Foreskin melanocyte (primary cell): ENCODE measurements at places on chromosomes 13 and 19.

DNA sequence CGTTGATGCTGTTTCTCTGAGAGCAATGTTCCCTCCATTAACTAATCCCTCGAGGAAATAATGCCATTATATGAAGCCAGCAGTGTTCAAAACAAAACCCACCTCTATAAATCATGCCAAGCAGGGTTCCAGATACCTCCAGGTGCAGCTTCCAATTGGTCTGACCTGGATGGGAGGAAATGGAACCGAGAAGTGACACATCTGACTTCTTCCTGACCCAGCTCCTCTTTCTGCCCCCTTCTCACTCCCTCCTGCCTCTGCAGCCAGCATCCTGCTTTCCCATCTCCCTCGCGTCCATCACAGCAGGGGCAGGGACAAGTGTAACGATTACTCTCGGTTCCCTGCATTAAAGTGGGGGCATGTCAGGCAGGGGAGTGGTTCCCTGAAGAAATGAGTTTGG is 37.5 kb downstream of the HSPH1 start:
- no peak for DNase-seq

- DNase-seq, result no peak
Measured at GRCh38 chr13:70363991-70364390, 255.7 kb upstream of the KLHL1 start.

- DNase-seq, result no peak
Measured at GRCh38 chr13:43377973-43378372, 354.6 kb downstream of the DNAJC15 start.

DNA sequence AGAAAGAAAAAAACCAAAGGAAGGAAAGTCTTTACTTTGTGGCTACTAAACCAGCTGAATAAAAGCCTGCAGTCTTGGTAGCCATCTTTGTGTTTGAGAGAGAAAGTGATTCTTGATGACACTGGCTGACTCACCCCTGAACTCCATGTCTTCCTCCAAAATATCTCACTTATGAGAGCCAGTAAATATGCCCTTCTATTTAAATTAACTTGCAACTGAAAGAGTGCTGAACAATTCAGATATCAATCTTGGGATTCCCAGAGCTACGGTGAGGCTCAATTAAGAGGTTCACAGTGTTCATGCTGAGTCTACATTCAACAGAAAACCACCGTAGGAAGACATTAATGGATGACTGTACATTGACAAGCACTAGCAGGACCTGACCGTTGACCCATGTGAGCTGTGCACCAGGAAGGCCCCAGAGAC is 57.9 kb downstream of the KCTD12 start:
- no peak for DNase-seq

- peak; percentile 85 for DNase-seq
Measured at GRCh38 chr19:49149652-49150105, 5.5 kb downstream of the HRC start.

DNA sequence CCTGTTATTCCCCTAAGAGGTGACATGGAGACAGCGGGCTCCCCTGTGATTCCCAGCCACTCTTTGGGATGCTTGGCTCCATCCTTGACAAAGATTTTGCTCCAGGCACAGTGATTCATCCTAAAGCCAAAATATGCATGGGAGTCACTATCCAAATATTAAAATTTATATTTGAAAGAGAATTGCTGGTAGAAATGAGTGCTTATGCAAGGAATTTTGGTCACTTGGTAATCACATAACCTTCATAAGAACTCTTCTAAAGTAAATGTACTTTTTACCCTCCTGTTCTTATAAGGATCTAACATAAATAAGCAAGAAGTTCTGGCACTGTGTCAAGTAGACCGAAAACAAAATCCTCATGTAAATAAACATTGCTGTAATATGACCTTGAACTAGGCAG is 385.8 kb downstream of the ITGBL1 start:
- DNase-seq, result no peak

DNA sequence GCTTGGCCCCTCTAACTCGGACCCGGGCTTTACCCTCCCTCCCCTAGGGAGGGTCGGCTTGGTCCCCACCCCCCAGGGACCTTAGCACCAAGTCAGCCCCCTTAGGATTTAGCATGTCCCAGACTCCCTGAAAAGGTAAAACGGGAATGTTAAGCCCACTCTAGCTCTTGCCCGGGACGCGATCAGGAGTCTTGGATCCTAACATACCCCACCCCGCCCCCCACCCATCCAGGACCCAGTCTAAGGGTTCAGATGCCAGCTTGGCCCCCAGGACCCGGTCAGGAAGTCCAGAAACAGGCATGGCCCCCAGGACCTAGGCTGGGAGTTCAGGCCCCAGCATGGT is 437 bp downstream of the EPOR start:
- no peak for DNase-seq

DNA sequence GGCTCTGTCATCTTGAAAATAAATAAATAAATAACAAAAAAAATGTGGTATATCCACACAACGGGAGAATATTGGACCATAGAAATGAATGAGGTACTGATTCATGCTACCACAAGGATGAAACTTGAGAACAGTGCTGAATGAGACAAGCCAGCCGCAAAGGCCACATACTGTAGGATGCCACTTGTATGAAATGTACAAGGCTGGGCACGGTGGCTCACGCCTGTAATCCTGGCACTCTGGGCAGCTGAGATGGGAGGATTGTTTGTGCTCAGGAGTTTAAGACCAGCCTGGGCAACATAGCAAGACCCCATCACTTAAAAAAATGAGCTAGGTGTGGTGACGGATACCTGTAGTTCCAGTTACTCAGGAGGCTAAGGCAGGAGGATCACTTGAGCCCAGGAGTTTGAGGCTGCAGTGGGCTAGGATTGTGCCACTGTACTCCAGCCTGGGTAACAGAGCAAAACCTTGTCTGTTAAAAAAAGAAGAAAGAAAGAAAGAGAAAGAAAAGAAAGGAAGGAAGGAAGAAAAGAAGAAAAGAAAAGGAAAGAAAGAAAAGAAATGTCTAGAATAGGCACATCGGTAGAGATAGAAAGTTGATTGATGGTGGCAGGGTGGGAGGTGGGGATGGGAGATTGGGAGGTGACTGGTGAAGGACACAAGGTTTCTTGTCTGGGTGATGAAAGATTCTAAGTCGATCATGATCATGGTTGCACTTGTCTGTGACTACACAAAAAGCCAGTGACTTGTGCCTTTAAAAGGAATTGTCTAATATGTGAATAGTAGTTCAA is 20.3 kb downstream of the HPN start:
- no peak for DNase-seq

DNA sequence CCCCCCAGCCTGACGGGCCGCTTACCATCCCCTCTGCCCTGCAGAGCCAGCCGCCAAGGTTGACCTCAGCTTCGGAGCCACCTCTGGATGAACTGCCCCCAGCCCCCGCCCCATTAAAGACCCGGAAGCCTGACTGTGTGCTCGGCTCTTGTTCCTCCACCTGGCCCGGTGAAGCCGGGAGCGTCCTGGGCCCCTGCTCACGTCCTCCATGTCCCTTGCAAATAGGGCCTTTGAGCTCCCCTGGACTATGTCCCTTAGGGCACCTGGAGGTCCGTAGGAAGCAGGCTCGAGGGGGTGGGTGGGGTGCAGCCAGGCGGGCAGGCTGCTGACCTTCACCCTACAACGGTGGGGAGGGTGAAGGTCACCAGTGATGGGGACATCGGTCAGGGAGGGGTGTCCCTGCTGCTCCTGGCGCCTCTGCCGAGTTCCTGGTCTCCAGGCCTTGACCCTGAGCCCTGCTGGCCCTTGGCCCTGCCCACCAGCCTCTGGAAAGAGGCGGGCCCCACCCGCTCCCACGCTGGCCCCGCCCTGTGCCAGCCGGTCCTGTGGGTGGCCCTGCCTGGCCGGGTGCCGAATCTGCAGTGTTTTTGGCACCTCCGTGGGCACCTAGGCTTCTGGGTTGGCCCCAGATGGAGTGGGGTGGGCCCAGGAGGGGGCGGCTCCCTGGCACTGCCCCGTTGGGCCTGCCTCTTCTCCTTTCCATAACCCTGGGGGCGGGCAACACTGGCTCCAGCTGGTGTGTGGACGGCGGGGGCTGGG is 3.3 kb downstream of the ATP5F1D start:
- DNase-seq, result no peak

GRCh38 chr13:60175571-60175970 is 11.8 kb upstream of the DIAPH3 start:
- DNase-seq, result no peak

- DNase-seq, result no peak
Measured at GRCh38 chr19:16626796-16627192, 1.2 kb downstream of the MED26 start.

DNA sequence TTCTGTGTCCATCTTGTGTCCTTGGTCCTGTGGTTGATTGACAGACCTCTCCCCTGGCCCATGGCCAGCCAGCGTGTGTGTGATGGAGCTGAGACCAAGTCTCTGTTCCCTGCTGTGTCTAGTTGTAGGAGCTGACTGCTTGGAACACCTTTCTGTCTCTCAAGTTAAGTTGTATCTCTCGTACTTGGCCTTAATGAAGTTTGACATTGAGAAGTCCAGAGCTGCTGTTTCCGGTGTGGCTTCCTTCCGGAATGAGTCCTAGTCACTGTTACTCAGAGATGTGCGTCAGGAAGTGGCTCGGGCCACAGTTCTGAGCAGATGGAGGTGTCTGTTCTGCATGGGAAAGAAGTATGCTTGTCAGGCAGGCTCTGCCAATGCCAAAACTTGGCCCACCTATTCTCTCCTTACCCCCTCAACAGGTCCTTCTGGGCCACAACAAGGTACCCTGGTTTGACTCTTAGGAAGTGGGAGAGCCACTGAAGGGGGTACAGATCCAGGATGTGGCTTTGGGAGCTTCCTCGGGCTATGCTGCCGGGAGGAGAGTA is 54.3 kb downstream of the GATAD2A start:
- DNase-seq, result peak; percentile 53

DNA sequence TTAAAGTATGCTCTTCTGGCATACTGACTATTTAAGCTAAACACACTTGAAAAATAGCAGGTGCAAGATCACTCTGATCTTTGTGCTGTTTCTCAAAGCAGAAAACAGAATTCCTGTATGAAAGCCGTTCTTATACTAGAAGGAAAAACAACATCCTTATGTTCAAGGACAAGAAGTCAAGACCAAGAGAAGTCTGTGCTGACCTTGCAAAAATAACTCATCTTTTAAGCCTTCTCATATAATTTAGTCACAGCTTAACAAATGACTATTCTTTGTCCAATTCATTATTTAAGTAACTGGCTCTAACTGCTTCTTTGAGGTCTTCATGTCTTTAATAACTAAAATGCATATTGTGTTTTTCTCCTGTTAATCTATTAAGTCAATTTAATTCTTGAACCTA is 2750.2 kb upstream of the PCDH20 start:
- no peak for DNase-seq

- no peak for DNase-seq
Measured at GRCh38 chr13:60407095-60407494, 10.1 kb downstream of the TDRD3 start.

GRCh38 chr13:110985541-110985940 is 70.7 kb upstream of the ANKRD10 start:
- no peak for DNase-seq

- no peak for DNase-seq
Measured at GRCh38 chr13:48644951-48645350, 8.8 kb upstream of the CYSLTR2 start.

DNA sequence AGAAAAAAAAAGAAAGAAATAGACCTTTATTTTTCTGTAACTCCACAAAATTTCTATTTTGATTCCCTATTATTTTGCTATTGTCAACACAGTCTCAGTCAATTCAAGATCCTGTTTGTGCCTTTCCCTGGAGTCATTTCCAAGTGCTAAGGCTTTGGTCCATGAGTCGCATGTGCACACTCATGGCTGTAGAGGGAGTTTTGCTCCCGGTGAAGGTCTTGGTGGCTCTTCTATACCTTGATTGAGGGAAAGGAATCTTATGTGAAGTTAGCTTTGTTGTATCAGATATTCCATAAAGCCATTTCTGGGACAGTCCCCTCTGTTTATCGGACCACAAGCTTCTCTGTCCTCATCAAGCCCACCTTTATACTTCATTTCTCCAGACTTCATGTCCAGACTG is 58.7 kb upstream of the ALOX5AP start:
- no peak for DNase-seq

GRCh38 chr19:41904118-41904870 is 21.3 kb downstream of the ARHGEF1 start:
- no peak for DNase-seq

- no peak for DNase-seq
Measured at GRCh38 chr13:31998131-31998530, 33.4 kb upstream of the FRY start.

GRCh38 chr13:113848431-113849260 is 15.2 kb downstream of the GAS6 start:
- no peak for DNase-seq

DNA sequence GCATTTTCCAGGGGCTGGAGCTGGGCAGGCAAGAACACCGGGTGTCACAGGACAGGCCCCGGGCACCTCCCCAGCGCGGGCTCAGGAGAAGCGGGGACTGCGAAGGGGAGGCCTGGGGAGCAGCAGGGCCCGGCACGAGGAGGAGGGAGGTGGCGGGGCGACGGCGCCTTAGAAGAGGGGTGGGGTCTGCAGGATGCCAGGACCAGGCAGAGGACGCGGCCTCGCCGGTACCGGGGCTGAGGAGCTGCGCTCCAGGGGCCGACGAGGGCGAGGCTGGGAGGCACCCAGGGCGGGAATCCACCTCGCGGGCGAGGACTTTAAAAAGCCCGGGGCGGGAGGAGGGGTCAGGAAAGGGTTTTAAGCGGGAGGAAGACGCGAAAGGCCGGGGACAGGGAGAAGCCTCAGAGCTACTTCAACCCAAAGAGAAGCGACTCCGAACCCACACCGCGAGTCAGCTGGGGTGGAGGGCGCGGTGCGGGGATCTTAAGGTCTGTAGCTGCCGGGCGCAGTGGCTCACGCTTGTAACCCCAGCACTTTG is 665 bp downstream of the ZNF347 start:
- DNase-seq, result peak; percentile 14

DNA sequence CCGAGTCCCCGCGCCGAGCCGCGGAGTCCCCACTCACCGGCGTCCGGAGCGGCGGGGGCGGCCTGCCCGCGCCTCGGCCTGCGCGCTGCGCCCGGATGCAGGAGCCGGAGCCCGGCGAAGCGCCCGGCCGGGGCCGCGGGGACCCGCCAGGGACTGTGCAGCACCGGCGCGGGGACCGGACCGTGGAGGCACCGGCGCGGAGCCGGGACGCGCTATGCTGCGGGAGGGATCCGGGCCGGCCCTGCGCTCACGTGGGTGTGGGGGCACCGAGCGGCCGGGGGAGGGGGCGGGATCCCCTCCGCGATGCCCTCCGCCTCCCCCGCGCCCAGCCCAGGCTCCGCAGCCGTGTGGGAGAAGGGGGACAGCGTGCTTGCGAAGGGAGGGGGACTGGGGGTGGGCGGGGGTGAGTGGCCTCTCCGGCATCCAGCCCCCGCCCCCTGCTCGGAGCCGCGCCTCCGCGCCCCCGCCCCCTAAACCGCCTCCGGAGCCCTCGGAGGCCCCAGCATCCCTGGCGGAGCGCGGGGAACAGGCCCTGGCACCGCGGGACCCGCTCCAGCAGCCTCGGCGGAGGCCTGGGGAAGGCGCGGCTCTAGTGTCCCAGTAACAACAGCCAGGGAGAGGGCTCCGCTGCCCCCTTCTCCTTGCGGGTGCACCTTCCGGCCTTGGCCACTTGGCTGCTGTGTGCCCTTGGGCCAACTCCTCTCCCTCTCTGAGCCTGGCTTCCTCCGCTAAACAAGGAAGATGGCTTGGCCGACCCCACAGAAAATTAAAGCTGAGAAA is at the start of gene SLC1A6:
Gene SLC1A6 (minus strand): TSS at position 389 of the 780 bp plus-strand sequence. CDS start 6,954 bp downstream, outside the sequence.
- no peak for DNase-seq
